B cell (primary cell): ENCODE measurements at places on chromosomes 3 and 15. TPM values are rescaled to one million over a fixed set of nuclear protein-coding genes. Genes with fewer than 3 reads are reported as not detected.

GRCh38 chr3:14616606-14617507, 34.7 kb upstream of the CCDC174 start:
- no peak for DNase-seq

BUB1B gene
- 0.70 and 0.78 TPM in 2 replicates for polyA plus RNA-seq

ATP2C1 gene
- polyA plus RNA-seq: 23.9 and 29.4 TPM in 2 replicates

DNA sequence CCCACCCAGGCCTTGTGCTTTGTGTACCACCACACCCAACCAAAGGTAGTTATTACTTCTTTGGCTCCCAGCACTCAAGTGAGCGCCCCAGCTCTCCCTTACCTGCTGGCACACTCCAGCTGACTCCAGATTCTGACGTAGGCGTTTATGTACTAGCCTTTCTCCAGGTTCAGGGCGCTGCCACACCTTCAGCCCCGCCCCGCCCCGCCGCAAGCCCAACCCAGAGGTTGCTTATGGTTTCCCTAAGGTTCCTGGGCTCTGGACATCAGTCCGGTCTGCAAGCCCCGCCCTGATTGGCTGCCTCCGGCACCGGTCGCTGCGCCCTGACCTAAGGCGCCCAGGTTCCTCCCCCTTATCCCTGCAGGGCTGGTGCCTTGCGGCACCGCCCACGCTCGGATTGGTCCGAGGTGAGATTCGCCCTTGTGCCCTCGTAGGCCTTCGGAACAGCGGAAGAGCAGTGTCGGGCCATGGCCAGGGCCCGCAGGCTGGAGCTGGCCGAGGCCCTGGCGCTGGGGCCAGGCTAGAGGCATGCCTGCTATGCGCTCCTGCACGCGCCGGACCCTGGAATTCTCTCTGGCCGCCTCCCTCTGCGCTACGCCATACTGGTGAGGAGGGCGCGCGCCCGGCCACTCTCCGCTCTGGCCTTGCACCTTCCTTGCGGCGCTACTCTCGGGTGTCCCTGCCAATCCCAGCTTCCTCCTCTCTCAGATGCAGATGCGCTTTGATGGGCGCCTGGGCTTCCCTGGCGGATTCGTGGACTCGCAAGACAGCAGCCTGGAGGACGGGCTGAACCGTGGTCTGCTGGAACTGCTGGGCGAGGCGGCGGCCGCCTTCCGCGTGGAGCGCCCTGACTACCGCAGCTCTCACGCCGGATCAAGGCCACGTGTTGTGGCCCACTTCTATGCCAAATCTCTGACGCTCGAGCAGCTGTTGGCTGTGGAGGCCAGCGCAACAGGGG, 19.8 kb upstream of the NUDT16 start:
- no peak for DNase-seq

- DNase-seq: no peak
Observed at GRCh38 chr3:181328346-181328745, 338.8 kb upstream of the DNAJC19 start.

DNA sequence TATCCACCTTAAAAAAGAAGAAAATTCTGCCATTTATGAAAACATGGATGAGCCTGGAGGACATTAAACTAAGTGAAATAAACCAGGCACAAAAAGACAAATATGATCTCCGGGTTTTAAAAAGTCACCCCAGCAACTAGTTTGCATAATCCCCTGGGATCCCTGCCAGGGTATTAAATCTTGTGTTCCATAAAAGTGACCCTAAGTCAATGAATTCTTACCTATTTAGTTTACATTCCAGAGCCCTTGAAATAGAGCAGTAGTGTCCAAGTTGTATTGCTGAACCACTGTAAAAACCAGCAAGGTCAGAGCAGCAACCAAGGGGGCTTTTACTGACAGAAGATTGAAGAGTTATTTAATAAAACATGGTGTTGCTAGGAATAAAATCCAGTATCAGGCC, 716.8 kb upstream of the BCHE start:
- DNase-seq: no peak
